Dermis microvascular lymphatic vessel endothelial cell (primary cell): ENCODE measurements at places on chromosomes 16 and 17.

DNA sequence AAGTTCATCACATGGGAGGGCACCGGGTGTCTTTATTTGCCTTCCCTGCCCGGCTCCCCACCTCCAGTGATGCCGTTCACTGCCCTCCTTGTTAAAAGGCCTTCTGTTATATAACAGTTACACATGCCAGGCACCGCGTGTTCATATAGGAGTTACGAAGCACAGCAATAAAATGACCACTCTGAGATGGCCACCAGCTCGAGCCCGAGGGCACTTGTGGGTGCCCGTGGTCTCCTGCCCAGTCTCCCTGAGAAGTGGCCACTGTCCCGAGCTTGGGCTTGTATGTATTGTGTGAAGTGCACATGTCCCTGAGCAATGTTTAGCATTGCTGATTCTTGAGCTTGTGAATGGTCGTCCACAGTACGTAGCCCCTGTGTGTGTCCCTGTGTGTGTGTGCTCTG lies 355.6 kb downstream of the SEC14L1 start:
- no peak for DNase-seq

DNA sequence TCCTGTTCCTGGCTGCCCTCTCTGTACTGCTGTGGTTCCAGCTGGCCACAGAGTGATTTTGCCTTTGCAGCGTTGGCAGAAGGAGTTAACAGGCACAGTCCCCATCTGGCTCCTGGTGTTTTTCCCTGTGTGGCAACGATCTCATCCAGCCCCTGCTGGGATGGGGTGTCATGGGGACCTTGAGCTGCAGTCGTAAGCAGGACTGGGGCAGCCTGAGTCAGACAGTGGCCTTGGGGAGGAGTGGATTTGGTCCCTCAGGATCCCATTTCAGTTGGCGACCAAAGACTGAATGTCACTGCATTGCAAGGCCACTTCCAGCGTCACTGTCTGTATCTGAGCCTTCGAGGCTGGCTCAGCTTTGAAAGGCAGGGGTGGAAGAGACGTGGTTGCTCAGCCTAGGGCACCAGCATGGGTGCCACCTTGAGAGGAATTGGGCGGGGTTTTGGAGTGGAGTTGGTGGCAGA lies 11.9 kb downstream of the TMEM94 start:
- no peak for DNase-seq

GRCh38 chr16:25005445-25006306 lies 9.5 kb downstream of the ARHGAP17 start:
- no peak for DNase-seq

GRCh38 chr16:66147291-66147690 lies 219.2 kb upstream of the CDH5 start:
- no peak for DNase-seq

GRCh38 chr16:56615353-56615752 lies 7.0 kb downstream of the MT2A start:
- no peak for DNase-seq

DNA sequence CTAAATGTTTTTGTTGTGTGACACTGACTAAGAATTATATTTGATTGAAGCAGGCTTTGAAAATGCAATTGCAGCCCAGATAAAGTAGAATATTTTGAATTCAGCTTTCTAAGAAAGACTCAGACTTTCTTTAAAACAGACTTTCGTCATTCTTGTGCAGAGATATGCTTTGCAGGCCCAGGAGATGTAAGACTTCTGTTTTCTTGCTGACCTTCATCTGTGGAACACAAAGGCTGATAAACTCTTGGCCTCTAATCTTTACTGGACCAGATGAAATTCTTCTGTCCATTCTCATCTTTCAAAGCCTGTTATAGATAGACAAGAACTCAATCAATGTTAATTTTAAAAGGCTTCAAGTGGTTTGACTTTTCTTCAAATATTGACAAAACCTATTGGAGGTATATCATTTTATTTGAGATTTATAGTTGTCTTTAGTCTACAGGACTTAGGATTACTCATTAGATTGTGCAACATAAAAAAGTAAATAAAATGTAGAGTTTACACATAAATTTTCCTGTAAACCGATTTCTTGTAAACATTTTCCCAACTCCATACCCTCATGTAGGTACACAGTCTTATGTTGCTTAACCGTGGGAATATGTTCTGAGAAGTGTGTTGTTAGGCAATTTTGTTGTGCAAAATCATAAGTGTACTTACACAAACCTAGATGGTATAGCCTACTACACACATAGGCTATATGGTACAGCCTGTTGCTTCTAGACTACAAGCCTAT lies 94.2 kb downstream of the MAP2K4 start:
- DNase-seq = no peak

- DNase-seq = no peak
Observed at GRCh38 chr17:48024149-48025039, 13.2 kb downstream of the COPZ2 start.

DNA sequence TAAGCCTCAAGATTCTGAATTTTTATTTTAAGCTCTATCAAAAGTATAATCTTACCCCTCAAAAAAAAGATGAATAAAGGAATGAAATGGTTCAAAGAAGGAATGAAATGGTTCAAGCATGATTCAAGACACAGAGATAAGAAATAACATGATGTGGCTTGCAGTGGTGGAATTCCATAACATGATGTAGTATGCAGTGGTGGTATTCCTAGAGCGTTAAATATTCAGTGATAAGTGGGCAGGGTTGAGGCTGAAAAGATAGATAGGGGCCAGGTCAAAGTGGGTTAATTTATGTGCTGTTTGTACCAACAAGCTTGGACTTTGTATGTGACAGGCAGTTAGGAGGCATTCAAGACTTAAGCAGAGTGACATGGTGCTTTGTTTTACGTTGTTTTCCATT lies 29.6 kb downstream of the TNRC6A start:
- DNase-seq = no peak

GRCh38 chr17:82113941-82114340 lies 15.9 kb upstream of the FASN start:
- no peak for DNase-seq
